ENCODE measurements at places on chromosomes 5 and 9.

GRCh38 chr5:13249854-13250253 lies 694.6 kb downstream of the DNAH5 start:
- DNase-seq, result no peak

- DNase-seq, result no peak
These were observed 39.2 kb downstream of the RCL1 start for GRCh38 chr9:4831944-4832343.

- DNase-seq, result peak; percentile 14
These were observed 52.3 kb downstream of the GGTA1 start for GRCh38 chr9:121447321-121447834.

DNA sequence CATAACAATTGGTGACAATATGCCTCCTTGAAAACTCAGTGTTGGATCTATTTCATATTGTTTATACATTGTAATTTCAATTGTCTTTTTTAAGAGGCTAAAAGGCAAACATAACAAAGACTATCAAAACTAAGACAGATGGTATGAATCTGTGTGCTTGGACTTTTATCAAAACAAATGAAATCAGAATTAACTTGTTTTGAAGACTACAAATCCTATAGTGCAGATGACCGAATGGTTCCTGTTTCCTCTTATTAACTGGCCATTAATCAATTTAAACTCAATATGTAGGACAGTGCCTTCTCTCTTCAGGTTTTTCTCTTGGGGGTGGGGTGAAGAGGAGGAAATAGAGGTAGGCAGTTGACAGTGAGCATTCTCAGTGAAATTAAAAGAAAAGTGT lies 366.9 kb upstream of the GRAMD2B start:
- DNase-seq, result peak; percentile 5

DNA sequence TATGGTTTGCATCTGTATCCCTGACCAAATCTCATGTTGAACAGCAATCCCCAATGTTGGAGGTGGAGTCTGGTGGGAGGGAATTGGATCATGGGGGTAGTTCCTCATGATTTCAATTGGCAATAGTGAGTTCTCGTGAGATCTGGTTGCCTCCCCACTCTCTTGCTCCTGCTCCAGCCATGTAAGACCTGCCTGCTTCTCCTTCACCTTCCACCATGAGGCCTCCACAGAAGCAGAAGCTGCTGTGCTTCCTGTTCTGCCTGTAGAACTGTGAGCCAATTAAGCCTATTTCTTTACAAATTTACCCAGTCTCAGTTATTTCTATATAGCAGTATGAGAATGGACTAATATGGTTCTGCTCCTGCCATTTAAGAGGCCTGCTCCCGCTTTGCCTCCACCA lies 32.9 kb downstream of the SCAI start:
- no peak for DNase-seq

DNA sequence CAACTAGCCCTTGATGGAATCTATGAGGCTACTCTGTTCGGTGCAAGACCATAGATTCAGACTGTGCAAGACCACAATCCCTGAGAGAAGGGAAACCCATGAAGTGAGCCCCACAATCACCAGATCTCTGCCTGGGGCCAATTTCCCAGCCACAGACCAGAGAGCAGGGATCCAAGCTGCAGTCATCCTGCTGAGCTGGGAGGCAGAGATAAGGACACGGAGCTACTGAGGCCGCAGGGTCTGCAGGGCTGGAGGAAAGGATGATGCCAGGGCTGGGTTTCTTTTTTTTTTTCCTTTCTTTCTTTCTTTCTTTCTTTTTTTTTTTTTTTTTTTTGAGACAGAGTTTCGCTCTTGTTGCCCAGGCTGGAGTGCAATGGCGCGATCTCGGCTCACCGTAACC lies 47.7 kb upstream of the FUBP3 start:
- DNase-seq, result no peak
